ENCODE measurements at places on chromosomes 5 and 9.

DNA sequence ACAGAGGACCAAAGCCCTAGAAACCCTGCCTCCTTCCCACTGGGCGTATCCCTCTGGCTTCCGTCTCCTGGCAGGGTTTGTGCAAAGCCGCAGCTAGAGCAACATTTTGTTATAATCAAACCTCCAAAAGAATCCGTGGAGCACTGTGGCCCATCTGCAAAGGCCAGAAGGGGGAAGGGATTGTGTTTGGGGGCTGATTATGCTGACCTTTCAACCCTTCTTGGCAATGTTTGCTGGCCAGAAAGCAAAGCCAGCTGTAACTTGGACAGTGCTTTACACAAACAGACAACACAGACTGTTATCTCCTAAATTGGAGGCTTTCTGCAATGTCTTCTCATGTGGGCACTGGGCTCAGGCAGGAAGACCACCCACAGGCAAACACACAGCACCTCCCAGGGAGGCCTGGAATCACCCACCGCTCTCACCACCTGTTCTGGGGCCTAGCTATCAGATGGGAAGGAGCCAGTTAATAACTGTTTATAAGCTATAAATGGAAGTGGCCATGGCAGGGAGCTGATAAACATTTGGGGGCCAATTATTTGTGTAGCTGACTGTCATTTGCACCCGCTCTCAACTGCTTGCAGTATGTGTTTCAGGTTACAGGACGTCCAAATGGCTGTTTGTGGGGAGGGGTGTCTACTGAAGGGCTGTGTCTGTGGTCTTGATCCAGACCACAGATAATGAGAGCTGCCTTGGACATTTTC, 121.6 kb upstream of the ERCC6L2 start:
- no peak for DNase-seq

- DNase-seq = no peak
Observed at GRCh38 chr5:59487068-59487686, 406.3 kb downstream of the PDE4D start.

- DNase-seq = no peak
Observed at GRCh38 chr5:125277494-125278154, 531.2 kb upstream of the ZNF608 start.

DNA sequence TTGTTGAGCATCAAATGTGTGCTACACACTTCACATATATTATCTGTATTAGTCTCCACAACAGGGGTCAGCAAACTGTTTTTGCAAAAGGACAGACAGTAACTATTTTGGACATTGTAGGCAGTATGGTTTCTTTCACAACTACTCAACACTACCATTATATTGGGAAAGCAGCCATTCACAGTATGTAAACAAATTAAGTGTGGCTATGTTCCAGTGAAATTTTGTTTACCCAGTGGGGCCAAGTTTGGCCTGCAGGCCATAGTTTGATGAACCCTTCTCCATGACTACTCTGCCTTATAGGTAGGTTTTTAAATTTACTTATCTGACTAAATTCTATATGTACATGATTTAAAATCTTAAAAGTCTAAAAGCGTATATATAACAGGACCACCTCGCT, 13.0 kb upstream of the FAM151B start:
- no peak for DNase-seq

DNA sequence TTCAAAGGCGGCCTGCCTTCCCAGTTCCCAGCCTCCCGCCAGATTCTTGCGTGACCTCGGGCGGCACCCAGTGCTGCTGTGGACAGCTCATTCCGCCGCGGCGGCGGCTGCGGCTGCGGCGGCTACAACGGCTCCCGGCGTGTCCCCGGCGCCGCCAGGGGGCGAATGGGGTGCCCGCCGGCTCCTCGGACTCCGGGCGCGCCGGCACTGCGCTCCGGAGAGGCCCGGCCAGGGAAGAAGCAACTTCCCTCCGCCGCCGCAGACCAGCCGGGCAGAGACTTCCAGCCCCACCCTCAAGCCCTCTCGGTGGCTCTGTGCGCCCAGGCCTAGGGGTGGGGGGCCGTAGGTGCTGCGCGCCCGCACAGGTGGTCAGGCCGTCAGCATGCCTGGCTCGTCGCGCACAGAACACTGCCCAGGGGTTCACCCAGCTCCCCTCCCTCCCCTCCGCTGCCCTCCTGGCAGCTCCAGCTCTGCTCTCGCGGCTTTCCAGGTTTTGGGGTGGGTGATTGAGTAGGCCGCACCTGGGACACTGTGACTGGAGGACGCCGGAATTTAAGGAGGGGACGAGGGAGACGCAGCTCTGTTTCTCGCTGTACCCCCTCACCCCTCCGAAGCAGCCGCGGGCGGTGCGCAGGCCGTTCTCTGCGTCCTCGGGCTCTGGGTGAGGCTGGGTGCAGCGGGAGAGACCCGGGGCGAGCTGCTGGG, 20.2 kb downstream of the IGIP start:
- peak; percentile 95 for DNase-seq

DNA sequence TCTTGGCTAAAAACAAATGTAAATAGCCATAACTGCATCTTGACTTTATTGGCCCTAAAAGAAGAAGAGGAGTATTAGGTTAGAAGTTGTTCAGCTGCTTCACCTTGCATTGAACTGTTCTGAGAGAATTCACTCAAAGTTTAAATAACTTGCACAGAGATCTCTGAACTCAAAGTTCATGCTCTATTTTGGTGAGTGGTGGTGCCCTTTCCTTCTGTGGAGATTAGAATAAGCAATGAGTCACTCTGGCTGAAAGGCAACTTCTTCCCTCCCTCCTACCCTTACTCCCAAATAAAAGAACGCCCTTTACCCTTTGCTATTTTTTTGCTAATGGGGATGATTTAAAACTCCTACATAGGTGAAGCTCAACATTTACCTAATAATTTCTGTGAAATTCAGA, 48.9 kb downstream of the ERMP1 start:
- no peak for DNase-seq

- no peak for DNase-seq
Observed at GRCh38 chr5:149071216-149071615, 8.4 kb upstream of the SH3TC2 start.

DNA sequence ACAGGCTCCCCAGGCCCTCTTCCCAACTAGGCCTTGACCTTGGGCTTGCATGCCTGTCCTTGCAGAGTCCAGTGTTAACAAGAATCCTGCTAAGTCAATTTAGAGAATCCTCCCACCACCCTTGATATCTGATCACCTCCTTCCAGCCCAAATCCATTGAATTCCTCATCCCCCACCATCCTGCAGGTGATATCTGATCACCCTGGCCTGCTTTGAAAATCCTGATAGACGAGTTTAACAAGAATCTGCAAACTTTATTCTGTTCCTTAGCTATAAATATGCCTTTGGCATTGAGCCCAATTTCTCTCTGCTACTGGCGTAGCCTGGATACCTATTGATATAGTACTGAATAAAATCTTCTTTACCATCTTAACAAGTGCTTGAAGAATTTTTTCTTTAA, 125.5 kb downstream of the DIRAS2 start:
- DNase-seq = no peak

DNA sequence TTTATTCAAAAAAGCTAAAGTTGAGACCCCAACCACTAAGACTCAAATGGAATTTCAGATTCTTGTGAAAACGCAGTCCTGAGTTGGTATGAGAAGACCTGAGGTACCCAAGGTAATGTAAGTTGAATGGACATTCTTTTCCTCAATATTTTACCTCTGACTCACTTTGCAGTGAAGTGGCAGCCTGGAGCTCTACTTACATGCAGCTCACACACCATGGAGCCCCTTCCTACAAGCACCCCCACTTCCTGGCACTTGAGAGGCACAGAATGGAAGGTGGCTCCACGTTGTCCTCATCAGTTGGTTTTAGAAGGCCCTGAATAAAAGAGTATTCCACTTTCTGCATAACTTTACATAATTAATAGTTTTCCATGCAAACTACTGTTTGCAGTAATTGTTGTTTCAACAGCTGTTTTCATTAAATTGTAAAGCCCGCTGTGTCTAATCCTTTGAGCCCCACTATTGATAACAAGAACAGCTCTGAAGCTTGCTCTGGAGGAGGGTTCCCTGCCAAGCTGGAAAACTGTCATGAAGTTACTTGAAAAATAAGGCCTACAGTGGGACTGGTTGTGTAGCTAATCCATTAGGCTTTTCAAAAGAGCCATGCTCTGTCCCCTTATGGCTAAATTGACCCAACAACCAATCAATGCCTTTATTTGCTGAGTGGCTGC, 102.2 kb upstream of the SPATA31D4 start:
- DNase-seq = no peak

- DNase-seq = no peak
Observed at GRCh38 chr5:134142052-134142451, 27.6 kb downstream of the TCF7 start.

DNA sequence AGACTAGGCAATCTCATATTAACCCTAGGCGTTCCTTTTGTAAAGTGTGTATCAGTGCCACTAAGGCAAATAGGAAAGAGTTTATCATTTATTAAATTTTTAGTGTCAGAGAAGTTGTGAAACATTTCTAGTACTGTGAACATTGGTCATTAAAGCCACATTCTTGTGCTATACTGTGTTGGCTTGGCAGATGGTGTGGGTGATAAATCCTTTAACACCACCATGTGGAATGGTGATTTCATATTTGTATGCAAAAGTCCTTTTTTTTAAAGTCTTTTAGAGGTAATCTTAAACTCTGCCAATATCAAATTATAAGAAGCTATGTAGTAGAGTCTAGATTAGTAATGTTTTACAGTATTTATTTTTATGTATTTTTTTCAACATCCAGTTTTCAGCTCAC, 18.1 kb downstream of the SLC12A2 start:
- DNase-seq = no peak

GRCh38 chr5:39005566-39006232, 68.5 kb downstream of the RICTOR start:
- DNase-seq = no peak

GRCh38 chr5:76351577-76351976, 51.5 kb upstream of the IQGAP2 start:
- no peak for DNase-seq

DNA sequence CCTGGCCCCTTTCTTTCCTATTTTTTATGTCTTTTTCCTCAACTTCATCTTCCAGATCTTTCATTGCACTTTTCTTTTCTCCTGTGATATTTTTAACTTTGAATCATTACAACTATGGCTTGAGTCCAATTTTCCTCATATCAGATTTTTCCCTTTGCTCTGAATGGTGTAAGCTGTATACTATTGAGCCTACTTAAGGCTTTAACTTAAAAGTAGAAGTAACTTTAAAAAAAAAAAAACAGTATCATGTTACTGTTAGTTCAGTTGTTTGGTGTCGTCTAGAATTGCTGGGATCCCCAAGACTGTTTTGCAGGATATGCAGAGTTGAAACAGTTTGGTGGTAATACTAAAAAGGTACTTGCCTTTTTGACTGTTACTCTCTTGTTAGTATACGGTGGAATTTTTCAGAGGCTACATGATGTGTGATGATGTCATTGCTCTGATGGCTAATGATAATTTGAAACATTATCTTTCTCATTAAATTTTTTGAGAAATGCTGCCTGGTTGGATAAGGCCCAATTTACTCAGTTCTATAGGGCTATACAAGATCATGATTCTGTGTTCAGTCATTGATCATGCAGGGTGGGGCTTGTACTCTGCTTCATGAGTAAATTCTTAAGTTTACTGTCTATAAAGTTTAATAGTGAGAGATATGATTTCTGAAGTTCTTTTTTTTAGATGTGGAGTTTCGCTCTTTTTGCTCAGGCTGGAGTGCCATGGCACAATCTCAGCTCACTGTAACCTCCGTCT, 8.8 kb downstream of the NAA35 start:
- no peak for DNase-seq

DNA sequence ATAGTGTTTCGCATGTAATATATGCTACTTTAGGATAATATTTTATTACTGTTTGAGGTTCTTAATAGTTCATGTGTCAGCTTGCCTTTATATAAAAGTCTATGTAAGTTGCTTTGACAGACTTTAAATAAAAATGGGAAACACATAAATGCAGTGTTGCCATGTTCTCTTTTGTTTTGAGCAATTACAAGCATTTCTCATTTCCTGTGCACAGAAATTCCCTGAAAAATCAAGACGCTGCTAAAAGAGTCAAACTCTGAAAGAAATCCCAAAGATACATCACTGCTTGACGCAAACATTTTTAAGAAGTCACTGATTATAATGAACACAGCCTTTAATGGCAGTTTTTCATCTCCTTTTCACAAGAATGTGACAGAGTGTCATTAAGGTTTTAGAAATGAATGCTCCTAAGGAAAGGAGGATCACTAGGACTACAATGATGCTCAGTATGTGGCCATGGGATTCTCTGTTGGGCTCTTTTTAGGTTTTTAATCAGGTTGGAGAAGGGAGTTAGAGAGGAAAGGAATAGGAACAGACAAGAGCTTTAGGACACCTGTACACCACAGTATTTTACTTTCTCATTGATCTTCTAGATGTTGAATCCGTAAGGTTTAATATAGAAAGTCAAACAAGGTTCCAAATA, 29.4 kb downstream of the ZCCHC7 start:
- peak; percentile 14 for DNase-seq

GRCh38 chr5:172835290-172835993, 1.4 kb downstream of the ERGIC1 start:
- no peak for DNase-seq

GRCh38 chr5:10750909-10751308, 10.1 kb downstream of the DAP start:
- DNase-seq = no peak

DNA sequence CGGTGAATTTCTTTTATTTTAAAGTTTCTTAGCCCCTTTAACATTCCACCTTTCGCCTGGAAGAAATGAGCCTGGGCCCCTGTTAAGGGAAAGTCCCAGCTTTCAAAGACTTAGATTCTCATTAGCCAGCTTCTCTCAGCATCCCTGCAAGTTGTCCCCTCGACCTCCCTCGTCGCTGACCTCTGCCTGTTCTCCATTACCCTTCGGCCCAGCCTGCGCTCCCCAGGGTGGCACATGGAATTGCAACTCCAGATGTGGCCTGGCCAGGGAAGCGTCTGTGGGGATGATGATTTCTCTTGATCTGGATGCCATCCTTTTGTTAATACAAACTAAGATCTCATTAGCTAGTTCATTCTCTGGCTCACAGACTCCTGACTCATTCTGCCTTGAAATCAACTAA, 43.4 kb upstream of the FANCC start:
- DNase-seq = no peak

GRCh38 chr9:2620919-2621721, 467 bp upstream of the VLDLR start:
- DNase-seq = peak; percentile 73

- peak; percentile 48 for DNase-seq
Observed at GRCh38 chr9:90251316-90251715, 391.3 kb downstream of the DIRAS2 start.

GRCh38 chr9:70484232-70485130, 70.0 kb upstream of the KLF9 start:
- DNase-seq = peak; percentile 74

- DNase-seq = peak; percentile 59
Observed at GRCh38 chr9:125240649-125240999, 519 bp downstream of the HSPA5 start.

GRCh38 chr9:97307091-97307490, 368 bp upstream of the CCDC180 start:
- DNase-seq = peak; percentile 56

GRCh38 chr5:119275146-119275545, 80.7 kb upstream of the TNFAIP8 start:
- DNase-seq = no peak

Measured in suppressor macrophage (primary cell).